NCI-H446 (cell line): ENCODE measurements at places on chromosomes 11 and 22.

DNA sequence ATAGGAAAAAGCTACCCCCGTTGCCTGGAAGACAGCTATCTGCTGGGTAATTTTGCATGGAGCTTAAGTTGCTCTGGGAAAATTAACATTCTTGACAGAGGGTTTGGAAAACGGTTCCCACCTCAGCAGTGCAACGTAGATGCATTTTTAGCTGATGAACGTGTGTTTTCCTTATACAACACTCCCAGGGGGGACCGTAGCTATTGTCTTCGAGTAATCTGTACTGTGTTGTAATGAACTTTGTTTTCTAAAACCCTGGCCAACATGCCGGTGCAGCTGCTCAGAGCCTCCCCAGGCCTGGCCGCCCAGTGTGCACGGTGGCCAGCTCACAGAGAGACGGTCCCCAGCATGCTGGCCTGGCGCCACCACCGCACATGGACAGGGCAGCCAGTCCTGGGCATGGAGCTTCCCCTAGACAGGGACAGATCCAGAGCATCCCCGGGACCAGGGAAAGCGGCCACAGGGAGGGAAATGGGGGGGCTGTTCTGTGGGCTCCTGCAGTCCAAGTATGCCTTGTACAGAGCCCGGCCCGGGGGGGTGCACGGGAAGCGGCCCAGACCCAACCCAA, 2.2 kb downstream of the TNNT3 start:
- no peak for DNase-seq

GRCh38 chr11:2775083-2775625, 75.4 kb upstream of the KCNQ1OT1 start:
- no peak for DNase-seq

- peak; percentile 30 for DNase-seq
These were observed 35.1 kb downstream of the FBLN1 start for GRCh38 chr22:45537734-45538181.

DNA sequence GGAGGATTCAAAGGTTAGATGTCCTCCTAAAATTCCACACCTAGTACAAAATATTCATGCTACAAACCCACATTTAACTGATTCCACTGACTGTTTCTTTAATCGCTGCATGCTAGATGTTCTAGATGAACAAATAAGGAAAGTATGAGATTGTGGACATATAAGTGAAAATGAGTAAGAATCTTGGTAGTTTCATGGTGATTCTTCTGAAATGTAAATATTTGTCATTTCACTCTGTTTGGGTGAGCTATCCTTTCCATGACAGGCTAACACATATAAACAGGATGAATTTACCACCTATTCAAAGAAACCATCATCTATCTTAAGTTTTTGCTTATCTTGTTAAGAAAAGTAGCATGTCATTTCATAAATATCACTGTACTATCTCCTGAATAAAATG, 14.8 kb downstream of the OR5B3 start:
- DNase-seq = no peak

- DNase-seq = no peak
These were observed 15.6 kb upstream of the ARHGAP8 start for GRCh38 chr22:44736581-44737405.

- no peak for DNase-seq
These were observed 6.0 kb upstream of the MS4A4A start for GRCh38 chr11:60274416-60274815.
